ENCODE measurements at places on chromosomes 7 and 10.

DNA sequence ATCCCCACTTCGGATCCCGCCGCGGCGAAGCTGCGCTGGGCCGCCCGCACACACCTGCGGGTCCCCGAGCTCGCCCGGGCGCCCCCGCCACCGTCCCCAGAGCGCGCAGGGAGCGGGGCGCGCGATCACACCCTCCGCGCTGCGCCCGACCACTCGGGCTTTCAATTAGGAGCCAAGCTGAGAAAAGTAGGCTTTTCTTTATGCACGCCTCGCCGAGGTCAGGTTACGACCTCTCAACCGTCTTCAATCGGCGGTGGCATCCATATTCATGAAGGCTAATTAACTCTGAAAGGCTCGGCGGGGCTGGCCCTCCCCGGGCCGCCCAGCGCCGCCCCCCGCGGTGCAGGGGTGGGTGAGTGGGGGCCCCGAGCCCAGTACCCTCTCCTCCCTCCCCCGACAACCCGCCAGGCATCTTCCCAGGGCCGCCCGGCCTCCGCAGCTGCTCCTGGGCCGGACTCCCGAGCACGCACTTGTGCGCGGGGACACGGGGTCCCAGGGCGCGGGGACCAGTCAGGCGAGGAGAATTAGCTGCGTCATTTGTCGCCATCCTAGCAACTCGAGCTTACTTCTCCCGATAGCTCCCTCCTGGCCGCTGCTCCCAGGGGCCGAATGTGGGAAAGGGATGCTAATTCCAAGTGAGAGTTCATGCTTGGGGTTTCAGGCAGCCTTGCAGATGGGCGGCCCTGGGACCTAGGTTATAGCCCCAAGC lies 155.5 kb upstream of the LYZL2 start:
- peak; percentile 64 for DNase-seq

DNA sequence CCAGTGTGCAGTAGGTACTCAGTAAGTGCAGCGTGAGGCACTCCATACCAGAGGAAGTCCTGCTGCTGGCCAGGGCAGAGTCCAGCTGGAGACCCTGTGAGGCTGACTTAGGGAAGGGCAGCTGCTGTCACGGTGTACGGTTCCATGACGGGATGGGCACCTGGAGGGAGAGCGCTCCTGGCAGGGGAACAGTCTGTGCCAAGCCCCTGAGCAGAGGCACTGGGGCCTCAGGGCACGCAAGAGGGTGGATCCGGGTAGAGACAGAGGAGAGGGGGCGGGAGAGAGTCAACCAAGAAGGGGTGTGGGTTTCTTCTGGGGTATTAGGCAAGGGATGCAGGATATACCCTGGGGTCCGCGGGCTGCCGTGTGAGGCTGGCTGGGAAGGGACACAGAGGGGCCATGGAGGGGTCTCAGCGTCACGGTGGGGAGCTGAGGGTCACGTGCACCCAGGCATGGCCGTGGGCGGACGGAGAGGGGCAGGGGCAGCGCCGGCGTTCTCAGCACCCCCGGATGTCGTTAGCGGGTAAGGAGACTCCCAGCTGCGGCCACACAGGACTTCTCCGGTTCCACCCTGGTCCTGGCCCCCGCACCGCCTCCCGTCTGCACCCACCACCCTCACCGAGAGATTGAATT lies 70.5 kb downstream of the MICALL2 start:
- no peak for DNase-seq

GRCh38 chr7:96331775-96332174 lies 9.9 kb upstream of the SLC25A13 start:
- DNase-seq: no peak

- DNase-seq: no peak
These were observed 713 bp downstream of the IMMP2L start for GRCh38 chr7:111561654-111561903.

GRCh38 chr7:25002786-25003185 lies 22.8 kb upstream of the OSBPL3 start:
- no peak for DNase-seq

- no peak for DNase-seq
These were observed 3.4 kb upstream of the PPP2R2D start for GRCh38 chr10:131897297-131897899.

DNA sequence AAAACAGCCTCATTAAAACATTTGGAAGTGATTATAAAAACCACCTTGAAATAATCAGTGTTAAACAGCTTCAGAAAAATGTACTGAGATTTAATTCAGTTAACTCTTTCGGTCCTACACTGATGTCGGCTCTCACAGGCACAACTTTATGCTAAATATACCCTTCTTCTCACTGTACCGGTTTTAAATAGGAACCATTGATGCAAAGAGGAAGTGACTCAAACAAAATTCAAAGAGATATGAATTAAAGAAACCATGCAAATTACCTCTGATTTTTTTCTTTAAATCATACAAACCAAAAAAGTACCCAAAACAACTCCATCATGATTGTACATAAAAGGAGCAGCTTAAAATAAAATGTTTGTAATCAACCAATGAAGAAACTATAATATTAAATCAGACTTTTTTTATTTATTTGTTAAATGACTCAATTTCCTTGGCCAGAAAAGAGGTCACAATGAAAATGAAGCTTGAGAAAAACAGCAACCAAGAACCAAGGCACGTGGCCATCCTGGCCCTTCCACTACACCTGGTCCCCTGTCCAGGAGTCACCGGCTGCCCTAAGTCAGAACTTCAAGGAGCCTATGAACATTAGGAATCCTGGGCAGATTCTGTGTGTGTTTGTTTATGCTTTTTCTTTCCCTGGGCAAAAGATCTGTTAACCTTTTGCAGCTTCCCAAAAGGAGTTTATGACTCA lies 73.0 kb upstream of the CABCOCO1 start:
- no peak for DNase-seq

DNA sequence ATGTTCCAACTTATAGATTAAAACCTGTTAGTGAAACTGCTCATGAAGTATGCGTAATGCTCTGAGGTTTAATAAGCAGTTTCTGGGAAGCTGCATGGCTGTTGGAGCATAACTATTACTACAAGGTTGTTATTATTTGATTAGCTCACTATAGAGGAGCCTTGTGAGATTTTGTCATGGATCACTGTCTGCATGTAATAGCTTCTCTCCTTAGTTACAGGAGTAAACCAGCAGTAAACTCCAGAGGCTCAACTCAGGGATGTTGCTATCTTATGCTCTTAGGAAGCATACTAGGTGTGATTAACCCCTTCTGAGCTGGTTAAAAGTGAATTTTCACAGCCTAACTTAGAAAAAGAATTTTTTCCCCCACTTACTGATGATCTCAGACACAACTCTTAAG lies 63.6 kb upstream of the IFRD1 start:
- no peak for DNase-seq

DNA sequence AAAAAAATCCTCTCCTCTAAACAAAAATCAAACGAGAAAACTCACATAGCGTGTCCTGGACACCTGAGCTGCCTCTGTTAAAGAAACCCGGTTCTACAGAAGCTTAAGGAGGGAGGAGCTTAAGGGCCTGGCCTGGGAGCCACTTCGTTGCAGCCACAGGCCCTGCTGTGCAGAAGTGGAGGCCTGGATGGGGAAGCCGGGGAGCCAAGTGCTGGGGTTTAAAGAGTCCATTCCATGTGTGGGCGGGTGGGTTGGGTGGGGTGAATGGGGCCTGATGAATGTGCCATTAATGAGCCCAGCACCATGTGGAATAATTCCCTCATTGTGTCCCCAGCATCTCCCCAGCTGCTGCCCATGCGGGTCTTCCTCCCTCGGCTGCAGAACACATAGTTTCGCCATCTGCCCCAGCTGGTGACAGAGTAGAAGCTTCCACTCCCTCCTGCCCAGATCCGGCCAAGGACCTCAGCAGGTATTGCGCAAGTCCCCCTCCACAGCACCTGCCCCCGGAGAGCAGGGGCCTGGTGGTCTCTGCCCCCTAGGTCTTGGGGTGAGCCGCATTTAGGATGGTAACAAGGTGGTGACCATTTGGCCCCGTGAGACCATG lies 127.8 kb upstream of the BTBD16 start:
- no peak for DNase-seq

DNA sequence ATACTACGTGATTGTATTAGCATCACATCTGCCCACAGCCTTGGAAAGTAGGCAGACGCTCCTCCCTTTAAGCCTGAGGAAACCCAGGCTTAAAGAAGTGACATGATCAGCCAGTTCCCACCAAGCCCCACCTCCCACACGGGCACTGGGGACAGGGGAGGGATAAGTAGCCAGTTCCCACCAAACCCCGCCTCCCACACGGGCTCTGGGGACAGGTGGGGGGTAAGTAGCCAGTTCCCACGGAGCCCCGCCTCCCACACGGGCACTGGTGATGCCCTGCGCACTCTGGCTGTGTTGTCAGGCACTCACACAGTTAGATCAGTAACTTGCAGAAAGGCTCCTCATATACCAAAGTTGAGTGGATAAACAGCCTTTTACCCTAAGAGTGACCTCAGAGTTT lies 606.8 kb downstream of the PTPRN2 start:
- DNase-seq: no peak

DNA sequence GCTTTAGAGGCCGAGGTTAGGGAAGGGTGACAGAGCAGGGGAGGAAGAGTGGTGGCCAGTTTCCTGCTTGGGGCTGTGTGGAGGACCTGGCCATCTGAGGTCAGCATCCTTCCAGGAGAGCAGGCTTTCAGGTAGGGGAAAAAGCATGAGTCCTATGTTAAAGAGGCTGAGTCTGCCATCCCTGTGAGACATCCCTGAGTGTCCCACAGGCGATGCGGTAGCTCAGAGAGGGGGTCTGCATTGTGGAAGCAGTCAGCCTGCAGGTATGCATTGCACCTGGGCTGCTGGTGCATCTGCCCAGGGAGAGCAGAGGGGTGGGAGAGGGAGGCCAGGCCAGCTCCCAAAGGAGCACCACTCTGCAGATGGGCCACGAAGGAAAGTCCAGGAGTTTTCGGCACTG lies 282.1 kb upstream of the ZNF32 start:
- no peak for DNase-seq
